ENCODE measurements at places on chromosomes 16 and 17. TPM values are rescaled to one million over a fixed set of nuclear protein-coding genes. Genes with fewer than 3 reads are reported as not detected.

DNA sequence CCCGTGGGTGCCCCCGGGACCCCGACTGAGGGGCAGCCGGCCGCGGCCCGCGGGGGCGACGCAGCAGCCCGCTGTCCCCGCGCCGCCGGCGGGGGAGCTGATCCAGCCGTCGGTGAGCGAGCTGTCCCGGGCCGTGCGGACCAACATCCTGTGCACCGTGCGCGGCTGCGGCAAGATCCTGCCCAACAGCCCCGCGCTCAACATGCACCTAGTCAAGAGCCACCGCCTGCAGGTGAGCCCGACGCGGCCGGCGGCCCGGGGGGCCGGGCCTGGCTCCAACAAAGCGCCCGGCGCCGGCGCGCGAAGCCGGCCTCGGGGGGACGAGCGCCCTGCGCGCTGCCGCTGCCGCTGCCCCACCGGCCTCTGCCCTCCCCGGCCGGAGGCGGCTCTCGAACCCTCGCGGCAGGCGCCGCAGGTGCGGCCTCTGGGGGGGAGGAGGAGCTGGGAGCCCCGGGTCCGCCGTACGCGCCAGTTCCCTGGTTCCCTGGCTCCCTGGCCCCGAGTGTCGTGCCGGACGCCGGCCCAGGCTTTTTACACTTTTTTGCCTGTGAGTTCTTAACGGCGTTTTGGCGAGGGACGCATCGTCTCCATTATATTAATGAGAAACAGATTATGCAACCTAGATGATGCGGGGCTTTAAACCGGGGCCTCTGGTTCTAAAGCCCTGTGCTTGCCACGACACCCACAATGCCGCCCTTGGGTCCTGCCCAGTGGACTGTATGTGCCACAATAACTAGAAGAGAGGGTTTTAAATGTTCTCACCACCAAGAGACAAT lies 521 bp downstream of the ATMIN start:
- DNase-seq: peak; percentile 19

PRAC1 gene
- polyA plus RNA-seq: not detected

GRCh38 chr16:55571-56136 lies 2.0 kb downstream of the SNRNP25 start:
- no peak for DNase-seq

- DNase-seq: no peak
Observed at GRCh38 chr16:10892782-10893318, 15.8 kb downstream of the CIITA start.

GRCh38 chr17:35103271-35103670 lies 16.4 kb downstream of the RAD51D start:
- DNase-seq: no peak

DNA sequence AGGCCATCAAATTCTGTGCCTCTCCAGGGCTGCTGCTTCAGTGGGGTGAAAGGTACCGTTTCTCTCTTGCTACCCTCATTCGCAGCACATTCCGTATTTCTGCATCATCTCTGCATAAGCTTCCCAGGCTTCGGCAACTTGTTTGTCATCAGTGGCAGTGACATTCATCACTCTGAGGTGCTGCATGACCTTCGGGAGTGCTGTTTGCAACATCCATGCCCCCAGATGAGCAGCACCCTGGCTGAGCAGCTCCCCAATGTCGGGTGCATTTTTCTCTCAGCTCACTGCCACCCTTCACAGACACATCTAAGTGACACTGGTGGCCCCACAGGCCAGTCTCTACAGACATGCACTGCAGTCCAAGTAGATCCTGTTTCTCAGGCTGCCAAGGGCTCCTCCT lies 3.8 kb downstream of the CREBBP start:
- DNase-seq: no peak

- no peak for DNase-seq
Observed at GRCh38 chr16:88777471-88778270, 7.3 kb downstream of the PIEZO1 start.

DNA sequence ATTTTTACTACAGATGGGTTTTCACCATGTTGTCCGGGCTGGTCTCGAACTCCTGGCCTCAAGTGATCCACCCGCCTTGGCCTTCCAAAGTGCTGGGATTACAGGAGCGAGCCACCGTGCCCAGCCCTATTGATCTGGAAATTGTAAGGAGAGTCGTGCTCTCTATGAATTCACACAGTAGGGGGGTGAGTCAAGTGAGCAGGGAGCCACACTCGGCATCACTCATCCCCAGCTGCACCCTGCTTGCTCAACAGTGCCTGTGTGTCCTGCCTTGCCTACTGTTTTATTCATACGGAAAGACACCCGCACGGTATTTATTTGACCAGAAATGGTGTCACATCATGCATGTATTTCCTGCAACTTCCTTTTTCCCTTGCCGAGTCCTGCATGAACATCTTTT lies 157.2 kb upstream of the FOXF1 start:
- no peak for DNase-seq

DNA sequence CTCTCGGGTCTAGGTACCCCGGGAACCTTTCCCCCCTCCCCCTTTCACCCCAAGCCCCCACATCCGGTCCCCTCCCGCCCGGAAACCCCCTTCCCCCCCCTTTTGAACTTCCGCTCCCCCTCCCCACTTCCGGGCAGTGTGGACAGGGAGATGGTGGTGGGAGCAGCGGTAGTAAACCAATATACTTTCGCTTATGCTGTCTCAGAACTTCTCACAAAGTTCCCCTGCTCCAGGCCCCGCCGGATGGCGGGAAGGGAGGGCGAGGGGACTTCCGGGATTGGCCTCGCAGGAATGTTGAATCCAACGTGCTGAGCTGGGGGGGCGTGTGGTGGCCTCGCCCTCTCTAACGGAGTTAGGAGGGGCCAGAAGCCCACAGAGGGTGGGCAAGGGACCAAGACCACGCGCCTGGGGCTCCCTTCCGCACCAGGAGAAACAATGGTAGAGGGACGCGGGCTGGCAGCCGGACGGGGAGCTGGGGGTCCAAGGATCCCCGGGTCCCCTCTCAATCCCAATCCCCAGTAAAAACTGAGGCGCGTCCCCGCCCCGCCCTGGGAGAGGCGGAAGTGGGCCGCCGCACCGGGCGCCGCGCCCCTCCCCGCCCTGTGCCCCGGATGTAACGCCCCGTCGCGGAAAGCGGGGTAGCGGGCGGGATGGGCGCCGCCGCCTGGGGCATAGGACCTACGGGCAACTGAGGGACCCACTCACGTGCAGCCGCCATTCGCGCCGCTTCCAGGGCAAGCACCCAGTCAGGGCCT lies 742 bp downstream of the PFN1 start:
- peak; percentile 60 for DNase-seq

DNA sequence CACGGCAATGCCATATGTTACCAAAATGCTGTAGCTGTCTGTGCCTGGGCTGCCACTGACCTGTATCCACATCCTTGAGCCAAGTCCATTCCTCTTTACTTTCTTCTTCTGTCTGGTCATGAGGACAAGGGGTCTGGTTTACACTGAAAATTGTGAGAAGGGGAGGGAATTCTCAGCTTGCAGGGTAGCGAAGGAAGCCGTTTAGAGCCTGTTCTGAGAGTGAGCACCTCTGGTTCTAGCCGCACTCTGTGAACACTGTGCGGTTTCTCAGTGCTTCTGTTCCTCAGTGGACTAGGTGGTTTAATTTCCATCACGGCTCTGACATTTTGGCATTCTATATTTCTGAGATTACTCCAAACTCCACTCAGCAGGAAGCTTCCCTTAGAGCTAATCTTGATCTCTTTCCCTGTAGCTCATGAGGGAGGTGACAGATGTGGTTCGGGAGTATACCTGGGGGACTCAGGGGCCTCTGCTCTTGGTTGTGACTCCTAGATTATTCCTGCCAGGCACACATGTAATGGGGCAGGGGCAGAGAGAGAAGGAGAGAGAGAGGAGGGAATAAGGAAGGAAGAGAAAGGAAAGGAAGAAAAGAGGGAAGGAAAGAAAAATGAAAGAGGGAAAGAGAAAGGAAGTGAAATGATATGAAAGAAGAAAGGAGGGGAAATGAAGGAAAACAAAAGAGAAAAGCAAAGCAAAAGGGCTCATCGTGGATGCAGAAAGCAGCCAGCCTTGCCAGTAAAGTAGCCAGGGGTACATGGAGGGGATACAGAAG lies 14.2 kb upstream of the TBX21 start:
- DNase-seq: no peak

SERPINF2 gene
- 6.0 TPM for polyA plus RNA-seq
